ENCODE measurements at places on chromosomes 5 and 9.

- no peak for DNase-seq
These were observed 15.9 kb upstream of the LTC4S start for GRCh38 chr5:179777909-179778308.

DNA sequence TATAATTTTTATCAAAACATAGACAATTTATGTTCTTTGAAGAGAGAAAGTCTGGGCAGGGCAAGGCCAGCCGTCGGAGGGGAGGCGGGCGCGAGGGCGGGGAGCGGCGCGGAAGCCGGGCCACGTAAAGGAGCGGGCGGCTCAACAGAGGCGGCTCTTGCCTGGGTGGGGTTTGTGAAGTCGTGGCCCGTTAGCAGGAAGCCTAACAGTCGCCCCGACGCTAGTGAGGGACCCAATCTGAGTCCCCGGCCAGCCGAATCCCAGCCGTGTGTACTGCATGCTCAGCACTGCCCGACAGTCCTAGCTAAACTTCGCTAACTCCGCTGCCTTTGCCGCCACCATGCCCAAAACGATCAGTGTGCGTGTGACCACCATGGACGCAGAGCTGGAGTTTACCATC lies 1129.2 kb downstream of the CDH9 start:
- DNase-seq: no peak

DNA sequence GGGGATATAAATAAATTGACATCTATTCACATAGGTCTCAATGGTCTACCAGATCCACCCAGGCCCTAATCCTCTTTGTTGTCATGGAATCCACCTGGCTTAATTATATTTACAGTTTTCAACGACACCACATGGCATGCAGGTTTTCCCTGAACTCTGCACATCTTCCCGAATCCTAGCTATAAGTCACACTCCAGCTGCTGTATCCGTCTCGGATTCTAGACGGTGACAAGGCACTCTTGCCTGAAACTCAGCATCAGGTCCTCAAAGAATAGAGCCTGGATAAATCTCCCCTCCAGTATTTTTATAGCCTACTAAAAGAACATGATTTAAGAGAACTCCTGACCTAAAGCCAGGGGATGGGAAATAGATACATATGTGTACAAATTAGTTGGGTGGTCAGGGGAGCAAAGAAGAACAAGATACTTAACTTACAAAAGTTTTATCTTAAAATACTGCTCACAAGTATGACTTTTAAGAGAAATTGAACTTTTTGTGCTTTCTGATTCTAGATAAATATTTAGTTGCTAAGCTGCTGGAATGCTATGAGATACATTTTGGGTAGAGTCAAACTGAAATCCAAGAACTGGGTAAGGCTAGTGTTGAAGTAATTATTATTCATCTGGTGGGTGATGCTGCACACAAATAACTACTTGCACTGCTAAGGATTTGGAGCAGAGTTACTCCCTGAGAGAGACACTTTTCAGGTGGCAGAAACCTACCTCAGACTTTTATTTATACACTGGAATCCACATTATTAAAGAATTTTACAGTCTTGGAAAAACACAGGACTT lies 187.3 kb downstream of the EFNA5 start:
- no peak for DNase-seq

- no peak for DNase-seq
These were observed 306.6 kb downstream of the SPATA31D1 start for GRCh38 chr9:82295181-82295580.

DNA sequence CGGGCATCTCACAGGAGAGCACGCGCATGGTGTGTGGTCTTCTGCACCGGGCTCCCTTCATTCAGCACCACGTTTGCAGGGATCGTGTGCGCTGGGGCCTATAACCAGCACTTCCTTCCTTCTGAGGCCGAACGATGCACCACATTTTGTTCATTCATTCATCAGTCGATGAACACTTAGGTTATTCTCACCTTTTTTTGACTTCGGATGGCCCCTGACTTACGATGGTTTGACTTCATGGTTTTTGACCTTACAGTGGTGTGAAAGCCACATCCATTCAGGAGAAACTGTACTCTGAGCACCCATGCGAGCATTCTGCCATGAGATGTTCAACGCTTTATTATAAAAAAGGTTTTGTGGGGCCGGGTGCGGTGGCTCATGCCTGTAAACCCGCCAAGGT lies 27.5 kb downstream of the TSPAN17 start:
- no peak for DNase-seq

GRCh38 chr5:74370168-74370567 lies 270.4 kb downstream of the ENC1 start:
- no peak for DNase-seq

DNA sequence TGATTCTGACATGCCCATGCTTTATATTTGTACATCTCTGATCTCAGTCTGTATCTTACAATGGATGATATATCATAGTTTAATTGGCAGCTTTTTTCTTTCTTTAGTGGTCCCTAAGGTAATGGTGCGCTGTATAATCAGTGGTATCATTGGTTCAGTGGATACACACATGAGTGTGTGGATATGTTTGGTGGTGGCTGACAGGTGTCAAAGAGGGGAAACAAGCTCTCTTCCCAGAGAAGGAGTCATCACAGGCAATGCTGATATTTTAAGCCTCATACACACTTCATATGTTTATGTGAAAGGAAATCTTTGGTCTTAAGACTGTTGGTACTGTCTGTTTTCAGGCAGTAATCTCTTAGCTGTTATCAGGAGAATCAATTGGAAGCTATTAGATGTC lies 52.1 kb upstream of the KIAA1958 start:
- no peak for DNase-seq

All from stimulated activated CD8-positive, alpha-beta memory T cell treated with anti-CD3 and anti-CD28 coated beads, Interleukin-12 subunit alpha, Interleukin-12 subunit beta, amount 100 ng/mL, for 1 hour (primary cell).